T-helper 1 cell (primary cell): ENCODE measurements at places on chromosomes 1 and 21.

GRCh38 chr1:66607458-66607857, 73.5 kb downstream of the SGIP1 start:
- DNase-seq, result no peak

DNA sequence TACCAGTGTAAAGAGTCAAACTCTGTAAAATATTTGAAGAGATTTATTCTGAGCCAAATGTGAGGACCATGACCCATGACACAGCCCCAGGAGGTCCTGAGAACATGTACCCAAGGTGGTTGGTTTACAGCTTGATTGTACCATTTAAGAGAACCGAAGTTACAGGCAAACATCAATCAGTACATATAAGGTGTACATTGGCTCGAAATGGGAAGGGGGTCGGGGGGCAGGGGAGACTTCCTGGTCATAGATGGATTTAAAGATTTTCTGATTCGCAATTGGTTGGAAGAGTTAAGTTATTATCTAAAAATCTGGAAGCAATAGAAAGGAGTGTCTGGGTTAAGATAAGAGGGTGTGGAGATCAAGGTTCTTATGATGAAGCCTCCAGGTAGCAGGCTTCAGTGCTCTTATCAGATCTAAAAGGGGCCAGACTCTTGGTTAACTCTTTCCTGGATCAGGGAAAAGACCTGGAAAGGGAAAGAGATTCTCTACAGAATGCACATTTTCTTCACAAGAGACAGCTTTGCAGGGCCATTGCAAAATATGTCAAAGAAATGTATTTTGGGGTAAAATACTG, 47.5 kb upstream of the NTPCR start:
- DNase-seq, result no peak

DNA sequence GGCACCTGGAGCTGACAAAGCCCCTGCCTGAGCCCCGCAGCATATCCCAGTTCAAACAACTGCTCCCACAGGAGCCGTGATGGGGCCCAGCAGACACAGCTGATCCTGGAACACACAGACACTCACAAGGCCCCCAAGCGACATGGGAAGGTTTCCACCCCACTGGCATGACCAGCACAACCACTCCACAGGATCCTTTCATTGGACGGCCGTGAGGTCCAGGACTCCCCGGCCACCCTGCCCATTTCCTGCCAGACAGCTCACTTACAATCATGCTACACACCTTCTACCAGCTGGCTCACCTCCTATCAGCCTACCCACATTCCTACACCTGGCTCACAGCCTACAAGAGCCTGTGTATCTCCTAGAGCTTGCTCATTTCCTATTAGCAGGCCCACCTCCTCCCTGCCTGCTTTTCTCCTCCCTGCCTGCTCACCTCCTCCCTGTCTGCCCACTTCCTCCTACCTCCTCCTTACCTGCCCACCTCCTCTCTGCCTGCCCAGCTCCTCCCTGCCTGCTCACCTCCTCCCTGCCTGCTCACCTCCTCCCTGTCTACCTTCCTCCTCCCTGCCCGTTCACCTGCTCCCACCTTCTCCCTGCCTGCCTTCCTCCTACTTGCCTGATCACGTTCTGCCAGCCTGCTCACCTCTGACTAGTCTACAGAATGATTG, 73.9 kb downstream of the MATN1 start:
- no peak for DNase-seq

DNA sequence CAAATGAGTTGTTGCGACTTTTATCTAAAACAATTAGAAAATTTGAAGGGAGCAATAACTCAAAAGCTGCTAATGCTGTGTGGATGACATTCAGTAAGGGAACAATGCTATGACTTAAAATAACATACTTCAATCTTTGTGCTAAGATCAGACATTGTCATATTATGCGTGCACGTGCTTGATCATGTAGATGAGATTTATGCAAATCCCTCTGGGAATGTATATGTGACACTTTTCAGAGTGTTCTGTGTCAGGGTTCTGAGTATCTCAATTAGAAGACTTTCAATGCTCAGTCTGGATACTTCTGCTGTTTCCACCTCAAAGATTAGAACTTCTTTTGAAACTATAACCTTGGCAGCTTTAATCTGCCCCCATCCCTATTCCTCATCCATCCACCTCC, 18.6 kb upstream of the POU2F1 start:
- no peak for DNase-seq

- no peak for DNase-seq
Observed at GRCh38 chr1:200737647-200738291, 924 bp upstream of the CAMSAP2 start.

DNA sequence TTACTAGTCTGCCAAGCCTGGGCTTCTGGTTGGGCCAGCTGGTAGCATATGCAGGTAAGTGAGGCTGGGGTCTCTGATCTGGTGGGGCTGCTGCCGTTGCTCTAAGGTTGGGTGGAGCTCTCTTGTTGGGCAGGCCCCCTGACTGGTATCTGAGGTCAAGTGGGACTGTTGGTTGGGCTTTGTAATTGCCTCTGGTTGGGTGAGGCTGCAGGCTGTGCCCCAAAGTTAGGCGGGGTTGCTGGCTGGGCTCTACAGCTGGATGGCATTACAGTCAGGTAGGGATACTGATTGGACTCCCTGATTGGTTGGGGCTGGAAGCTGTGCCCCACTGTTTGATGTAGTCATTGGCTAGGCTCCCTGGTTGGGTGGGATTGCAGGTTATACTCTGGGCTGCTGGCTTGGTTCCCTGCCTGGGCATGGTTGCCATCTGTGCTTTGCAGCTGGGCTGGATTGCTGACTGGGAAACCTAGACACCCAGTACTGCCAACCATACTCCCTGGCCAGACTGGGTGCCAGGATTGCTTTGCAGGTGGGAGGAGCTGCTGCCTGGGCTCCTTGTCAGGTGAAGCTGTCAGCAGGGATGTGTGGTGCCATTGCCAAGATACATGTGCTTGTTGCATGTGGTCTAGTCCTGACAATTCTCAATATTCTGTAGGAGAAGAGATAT, 130.5 kb downstream of the RABGAP1L start:
- no peak for DNase-seq

GRCh38 chr1:232404981-232405731, 224.8 kb downstream of the SIPA1L2 start:
- DNase-seq, result no peak

DNA sequence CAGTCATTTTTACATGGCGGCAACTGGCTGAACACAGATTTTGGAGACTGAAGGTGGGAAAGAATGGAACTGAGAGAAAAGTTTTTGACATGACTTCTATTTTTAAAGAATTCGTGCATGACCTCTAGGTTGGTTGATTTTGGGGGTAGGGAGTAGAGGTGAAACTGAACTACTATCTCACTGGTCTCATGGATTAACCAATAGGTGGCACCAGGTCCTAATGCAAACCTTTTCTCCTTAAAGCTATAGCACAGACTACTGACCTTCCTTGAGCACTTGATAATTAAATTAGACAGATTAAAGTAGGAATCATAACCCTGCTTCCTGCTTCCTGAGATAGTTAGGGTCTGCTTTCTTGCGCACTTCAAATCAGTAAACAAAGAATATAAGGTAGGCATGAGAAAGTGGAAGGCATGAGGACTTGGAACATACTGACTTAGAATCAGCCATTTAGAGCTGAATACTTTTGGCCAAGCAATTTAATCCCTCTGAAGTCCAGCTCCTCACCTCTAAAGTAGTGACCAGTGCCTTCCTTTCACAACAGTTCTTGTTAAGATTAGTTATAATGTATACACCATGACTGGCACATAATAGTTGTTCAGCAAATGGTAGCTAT, 206.0 kb downstream of the CENPF start:
- DNase-seq, result no peak

DNA sequence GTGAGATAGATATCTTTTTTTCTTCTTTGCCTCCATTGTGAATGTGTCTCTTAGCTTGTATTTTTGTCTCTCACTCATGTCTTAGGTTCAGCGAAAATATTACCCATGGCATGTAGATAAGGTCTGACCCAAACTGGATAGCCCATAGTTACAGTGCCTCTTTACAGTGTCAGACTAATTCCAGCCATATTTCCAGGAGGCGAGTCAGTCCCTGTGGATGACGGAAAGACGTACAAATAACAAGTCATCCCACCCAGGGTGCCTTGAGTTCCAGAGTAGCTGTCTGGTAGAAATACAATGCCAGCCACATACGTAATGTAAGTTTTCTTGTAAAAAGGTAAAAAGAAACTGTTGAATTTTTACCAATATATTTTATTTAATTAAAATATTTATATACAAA, 157.3 kb downstream of the ZNF281 start:
- DNase-seq, result no peak

GRCh38 chr1:229114850-229115365, 156.0 kb upstream of the RAB4A start:
- no peak for DNase-seq

GRCh38 chr1:27071049-27071416, 58.4 kb upstream of the TENT5B start:
- DNase-seq, result no peak

- no peak for DNase-seq
Observed at GRCh38 chr21:26736449-26736848, 108.8 kb downstream of the ADAMTS1 start.

DNA sequence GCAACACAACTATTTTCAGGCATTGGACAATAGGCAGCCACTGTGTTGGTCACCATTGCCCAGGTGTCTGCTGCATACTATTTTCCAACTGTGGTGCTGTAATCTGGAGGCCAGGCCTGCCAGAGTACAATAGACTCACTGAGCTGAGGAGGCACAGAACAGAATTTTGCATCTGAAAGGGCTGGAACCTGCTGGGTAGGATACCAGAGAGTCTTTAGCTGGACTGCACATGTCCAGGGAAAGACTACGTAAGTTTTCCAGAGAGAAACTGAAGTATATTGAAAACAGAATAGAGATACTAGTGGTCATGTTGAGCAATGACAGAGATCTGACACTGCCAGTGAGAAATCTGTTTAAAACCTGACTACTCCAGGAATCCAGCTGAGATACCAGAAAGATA, 200.8 kb downstream of the RASAL2 start:
- DNase-seq, result no peak
